ENCODE measurements at places on chromosomes 1 and 21. TPM values are rescaled to one million over a fixed set of nuclear protein-coding genes. Genes with fewer than 3 reads are reported as not detected.

TOR1AIP2 gene
- 47.9 TPM for total RNA-seq

LCE2B gene
- not detected for total RNA-seq

NR5A2 gene
- 5.4 TPM for total RNA-seq

RAP1GAP gene
- not detected for total RNA-seq

AMY1C gene
- total RNA-seq: not detected

RABGGTB gene
- 144 TPM for total RNA-seq

- no peak for DNase-seq
Observed at GRCh38 chr1:25427696-25428095, 3.0 kb upstream of the MACO1 start.

DNA sequence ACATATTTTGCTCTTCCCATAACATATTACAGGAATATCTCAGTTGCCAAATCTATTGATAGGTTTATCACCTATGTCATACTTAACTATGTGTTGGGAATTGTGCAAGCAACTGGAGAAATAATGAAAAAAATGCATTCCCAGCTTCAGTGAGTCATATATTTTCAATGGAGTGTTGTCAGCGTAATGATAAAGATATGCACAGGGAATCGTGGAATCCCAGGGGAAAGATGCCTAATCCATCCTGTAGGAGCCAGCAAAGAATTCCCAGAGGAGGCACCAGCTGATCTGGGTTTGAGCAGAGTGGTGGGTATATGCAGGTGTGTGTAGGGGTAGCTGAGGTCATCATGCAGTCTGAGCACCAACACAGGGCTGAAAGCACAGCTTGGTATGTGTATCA, 213.3 kb upstream of the DAB1 start:
- no peak for DNase-seq

DNA sequence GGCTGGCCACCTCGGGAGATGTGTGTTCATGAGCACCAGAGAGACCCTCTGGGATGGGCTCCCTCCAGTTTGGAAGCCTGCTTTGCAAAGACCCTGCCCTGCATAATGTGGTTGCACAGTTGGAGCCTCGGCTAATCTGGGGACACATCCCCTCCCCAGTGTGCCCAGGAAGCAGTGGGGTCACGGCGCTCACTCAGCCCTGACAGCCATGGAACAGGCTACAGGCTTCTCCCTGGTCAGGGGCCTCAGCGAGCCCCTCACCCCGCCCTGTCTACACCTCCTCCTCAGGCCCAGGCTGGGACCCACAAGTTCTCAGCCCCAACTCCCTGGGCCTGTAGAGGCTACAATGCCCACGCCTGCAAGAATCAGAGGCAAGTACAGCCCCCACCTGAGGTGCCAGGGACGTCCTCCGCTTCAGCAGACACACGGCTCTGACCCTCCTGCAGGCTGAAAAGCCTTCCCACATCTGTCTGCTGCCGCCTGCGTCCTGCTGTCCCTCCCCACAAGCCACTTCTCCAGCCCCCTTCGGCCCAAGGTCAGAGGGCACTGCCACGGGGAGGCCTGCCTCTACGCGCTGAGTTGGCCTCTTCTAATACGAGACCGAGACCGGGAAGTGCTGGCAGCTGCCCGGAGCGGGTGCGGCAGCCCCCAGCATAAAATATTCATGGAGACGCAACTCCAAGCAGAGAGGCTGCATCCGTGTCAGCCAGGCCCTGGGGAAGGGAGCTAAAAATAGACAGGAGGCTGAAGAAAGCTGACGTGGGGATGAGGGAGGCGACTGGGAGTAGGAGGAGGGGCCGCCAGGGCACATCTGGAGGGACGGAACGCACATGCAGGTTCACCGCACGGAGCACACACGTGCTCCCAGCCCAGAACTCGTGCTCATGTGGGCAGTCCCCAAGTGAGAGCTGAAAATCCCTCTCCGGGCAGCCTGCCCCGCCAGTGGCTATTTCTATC, 15.2 kb upstream of the GPR153 start:
- DNase-seq: no peak

GRCh38 chr1:174789399-174789798, 210.3 kb upstream of the CACYBP start:
- DNase-seq: no peak

GRCh38 chr1:64579767-64580166, 109.8 kb downstream of the CACHD1 start:
- DNase-seq: no peak

DNA sequence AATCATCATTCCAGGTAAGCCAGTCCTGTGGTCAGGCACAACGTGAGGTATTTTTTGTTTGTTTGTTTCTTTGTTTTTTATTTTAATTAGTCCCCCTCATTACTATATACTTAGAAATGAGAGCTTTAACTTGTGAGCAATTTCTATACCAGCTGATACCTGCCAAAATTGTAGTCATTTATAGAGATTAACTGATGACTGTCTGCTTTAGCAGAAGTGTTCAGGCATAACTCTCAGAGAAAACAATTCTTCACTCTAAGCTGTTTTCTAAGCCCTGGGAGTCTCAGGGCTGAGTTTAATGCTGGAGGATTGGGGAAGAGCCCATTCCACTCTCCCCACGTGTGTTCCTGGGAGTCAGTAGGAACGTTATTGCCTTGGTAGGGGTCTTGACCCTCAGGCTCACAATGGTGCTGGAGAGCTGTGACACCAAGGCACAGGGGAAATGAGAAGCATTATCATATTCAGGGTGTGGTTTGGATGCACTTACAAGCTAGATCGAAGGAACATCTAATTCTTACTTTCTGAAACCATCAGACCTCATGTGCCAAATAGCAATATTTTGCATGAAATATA, 168.2 kb downstream of the CLIC6 start:
- DNase-seq: no peak

- no peak for DNase-seq
Observed at GRCh38 chr21:38770660-38771059, 35.1 kb upstream of the ETS2 start.

DNA sequence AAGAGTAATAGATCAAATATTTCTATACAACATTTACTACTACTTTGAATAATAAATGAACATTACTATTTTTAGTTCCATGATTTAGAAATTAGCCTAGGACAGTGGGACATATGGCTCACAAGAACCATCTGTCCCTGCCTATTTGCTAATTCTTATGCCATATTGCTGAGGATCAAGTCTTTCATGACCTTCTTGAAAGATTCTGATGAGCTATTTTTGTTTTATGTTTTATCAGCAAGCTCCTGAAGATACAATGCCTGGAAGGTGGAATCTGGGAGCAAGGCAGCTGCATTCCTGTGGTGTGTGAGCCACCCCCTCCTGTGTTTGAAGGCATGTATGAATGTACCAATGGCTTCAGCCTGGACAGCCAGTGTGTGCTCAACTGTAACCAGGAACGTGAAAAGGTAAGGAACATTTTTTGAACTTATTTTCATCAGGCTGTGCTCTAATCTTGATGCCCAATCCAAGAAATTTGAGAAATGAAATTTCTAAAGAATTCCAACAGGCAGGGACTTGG, 326.7 kb downstream of the PAPPA2 start:
- DNase-seq: no peak

DNA sequence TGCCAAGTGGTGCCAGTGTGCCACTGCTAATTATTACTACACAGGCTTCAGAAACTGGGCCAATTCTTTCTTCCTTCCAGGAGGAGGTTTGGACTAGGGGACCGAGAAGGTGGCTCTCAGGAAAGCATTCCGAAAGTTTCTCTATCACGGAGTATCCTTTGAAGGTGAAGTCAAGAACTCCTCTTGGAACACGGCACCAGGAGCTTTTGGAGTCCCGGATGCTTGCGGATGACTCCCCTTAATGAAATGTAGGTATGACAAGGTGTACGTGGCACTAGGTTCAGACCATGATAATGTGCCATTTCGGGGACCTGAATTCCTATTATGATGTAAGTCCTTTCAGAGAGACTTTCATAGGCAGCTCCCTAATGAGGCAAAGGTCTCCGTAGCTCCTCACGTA, 634.1 kb downstream of the KIF26B start:
- no peak for DNase-seq

GRCh38 chr1:66770694-66771093, 18.4 kb downstream of the DYNLT5 start:
- DNase-seq: no peak
